ENCODE measurements at places on chromosomes 16 and 17.

DNA sequence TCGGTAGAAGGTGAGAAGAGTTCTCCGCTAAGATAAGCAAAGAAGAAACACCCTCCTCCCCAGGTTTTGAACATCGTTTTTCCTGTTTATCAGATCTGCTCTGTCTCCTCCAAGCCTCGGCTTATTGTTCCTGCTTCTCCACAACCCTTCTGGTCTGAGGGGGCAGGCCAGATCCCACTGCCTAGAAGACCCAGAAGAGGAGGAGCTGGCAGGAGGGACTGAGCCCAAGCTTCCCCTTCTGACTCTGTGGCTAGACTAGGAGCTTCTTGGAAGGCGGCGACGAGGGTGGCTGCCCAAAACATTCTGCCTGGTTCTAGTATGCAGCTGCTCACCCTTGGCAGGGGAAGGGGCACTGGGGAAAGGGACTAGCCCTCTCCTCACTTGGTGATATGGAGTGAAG is 5.2 kb upstream of the HOXB5 start:
- DNase-seq: no peak

DNA sequence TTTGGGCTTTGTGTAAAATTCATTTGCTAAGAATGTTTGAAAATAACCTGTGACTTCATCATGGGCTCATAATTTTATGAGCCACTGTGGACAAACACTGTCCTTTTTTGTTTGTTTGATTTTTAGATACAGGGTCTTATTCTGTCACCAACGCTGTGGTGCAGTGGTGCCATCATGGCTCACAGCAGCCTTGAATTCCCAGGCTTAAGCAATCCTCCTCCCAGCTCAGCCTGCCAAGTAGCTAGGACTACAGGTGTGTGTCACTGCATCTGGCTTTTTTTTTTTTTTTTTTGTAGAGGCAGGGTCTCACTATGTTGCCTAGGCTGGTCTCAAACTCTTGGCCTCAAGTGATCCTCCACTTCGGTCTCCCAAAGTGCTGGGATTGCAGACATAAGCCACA is 8.3 kb downstream of the TEX2 start:
- no peak for DNase-seq

- peak; percentile 95 for DNase-seq
Measured at GRCh38 chr17:62791767-62792446, 16.2 kb downstream of the MARCHF10 start.

- no peak for DNase-seq
Measured at GRCh38 chr16:19929062-19929511, 44.4 kb upstream of the GPRC5B start.

GRCh38 chr16:74577882-74578366 is 29.0 kb downstream of the GLG1 start:
- DNase-seq: peak; percentile 65

GRCh38 chr16:75929046-75929445 is 202.8 kb upstream of the CPHXL start:
- DNase-seq: peak; percentile 47

DNA sequence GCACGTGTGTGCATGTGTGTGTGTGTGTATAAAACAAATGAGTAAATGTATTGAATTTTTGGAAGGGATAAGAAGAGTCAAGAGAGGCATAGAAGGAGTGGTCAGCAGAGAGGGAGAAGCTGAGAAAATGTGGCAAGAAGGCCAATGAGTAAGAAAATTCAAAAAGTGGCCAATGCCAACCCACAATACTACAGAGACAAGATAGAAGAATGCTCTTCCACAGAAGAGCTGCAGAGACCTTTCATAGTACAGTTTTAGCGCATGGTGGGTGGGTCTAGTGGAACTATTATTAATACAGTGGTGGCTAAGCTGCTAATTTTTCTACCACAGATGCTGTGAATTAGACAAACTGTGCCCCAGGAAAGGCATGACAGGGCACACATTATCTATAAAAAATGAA is 233.5 kb downstream of the NTN1 start:
- no peak for DNase-seq

- DNase-seq: no peak
Measured at GRCh38 chr16:252366-253337, 18.0 kb downstream of the FAM234A start.

GRCh38 chr16:83933885-83934683 is 19.0 kb upstream of the OSGIN1 start:
- no peak for DNase-seq

DNA sequence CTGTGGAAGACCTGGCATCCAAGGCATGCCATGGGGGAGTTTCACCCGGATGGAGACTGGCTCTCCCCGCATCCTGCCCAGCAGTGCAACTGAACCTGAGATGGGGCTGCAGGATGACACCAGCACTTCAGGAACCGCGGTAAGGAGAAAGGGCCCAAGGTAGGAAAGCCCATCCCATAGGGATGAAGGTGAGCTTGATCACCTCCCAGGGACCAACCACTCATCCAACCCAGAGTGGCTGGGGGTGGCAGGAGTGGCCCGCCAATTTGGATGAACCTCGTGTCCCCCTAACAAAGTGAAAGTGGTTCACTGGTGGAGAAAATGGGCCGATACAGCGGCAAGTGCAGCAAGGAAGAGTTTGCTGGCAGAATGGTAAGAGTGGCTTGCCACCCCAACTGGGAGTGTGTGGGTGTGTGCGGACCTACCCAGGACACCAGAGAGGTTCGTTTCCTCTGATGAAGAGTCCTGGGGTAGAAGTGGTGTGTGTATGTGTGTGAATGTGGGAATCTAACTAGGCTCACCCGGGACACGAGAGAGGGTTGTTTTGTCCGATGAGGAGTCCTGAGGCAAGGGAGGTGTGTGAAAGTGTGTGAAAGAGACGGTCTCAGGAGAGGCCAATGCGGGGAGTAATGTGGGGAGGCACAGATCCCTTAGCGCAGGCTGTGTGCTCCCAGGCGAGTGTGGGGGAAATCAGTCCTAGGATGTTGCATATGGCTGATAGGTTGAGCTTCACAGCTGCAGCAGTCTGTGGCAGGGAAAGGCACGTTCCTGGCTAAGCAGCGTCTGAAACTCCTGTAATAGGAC is 22.6 kb downstream of the ACSM1 start:
- DNase-seq: no peak

DNA sequence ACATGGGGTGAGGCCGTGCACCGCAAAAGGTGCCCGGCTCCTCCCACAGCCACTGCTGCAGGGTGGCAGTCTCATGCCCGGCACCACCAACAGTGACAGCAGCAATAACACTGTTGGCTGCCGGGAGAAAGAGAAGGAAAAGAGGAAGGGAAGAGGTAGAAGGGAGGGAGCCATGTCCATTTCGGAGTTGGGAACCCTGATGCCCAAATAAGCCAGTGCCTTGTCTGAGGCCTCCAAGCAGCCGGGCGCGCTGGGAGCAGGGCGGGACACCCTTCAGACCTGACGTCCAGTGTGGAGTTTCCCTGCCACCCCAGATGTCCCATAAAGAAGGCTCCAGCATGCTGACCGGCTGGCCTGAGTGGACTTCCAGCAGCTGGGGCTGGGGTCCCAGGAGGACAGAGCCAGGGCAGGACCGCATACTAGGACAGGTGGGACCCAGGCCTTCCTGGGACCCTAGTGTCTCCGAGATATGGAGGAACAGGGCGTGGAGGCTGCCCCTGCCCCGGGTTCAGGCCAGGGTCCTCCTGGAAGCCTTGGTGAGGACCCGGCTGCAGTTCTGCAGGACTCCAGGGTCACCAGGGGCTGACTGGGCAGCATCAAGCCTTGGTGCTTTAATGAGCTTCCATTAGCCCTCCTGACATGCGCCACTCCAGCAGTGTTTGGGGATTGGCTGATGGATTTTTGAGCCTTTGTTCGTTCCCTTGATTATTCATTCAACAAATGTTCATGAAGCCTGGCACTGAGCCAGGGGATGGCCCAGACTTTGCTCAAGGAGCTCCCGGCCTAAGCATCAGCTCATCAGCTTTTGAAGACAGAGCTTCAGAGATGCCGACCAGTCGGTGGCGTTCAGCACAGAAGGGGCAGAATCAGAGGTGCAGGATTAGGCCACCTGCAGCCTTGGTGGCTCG is 223.6 kb upstream of the CIBAR2 start:
- DNase-seq: no peak

DNA sequence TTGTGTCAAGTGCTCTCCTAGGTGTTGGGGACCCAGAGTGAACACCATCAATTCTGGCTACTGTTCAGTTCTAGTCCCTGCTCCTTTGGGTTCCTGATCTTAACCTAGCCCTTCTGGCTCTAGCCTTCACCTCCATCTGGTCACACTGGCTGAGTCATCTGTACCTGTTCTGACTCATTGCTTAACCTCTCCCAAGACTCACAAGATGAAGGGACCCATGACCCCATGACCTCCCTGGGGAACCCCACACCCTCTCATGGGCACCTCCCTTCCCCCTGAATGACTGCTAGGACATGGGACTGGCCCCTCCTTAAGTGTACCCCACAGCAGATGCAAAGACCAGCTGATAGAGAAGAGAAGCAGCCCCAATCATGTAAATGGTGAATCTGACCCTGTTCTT is 345.8 kb upstream of the CDH5 start:
- DNase-seq: peak; percentile 44
